ENCODE measurements at places on chromosomes 3 and 15.

DNA sequence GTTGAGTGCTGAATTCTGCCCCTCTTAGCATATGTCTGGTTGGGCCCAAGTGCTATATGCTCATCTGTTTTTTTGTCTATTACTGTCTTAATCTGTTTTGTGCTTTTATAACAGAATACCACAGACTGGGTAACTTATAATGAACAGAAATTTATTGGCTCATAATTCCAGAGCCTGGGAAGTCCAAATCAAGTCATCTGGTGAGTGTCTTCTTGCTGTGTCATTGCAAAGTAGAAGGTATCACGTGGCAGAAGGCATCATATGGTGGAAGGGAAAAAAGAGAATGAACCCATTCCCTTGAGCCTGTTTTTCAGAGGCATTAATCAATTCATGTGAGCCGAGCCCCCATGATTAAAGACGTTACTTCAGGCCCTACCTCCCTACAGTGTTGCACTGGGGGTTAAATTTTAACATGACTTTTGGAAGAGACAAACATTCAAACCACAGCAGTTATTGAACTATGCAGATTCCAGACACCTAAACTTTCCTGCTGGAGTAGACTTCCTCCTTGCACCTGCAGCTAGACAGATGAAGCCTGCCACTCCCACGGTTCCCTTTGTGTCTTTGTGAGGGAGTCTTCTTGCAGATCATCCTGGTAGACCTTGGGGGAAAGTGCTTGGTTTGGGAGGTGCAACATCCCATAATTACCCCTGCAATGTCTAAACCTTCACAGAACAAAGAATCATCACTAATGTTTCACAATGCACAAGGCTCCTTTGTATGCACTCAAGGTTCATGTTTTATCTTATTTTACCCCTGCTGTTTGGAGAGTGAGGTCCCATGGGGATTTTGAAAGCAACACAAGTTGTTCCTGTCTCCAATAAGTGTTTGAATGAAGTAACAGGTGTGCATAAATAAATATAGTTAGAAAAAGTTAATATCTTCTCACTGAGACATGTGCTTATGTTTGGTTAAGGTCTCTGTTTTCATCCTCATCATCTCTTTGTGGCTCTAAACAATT lies 64.7 kb upstream of the XCR1 start:
- DNase-seq: no peak

- no peak for DNase-seq
Observed at GRCh38 chr3:60240492-60240891, 1010.8 kb downstream of the FHIT start.

DNA sequence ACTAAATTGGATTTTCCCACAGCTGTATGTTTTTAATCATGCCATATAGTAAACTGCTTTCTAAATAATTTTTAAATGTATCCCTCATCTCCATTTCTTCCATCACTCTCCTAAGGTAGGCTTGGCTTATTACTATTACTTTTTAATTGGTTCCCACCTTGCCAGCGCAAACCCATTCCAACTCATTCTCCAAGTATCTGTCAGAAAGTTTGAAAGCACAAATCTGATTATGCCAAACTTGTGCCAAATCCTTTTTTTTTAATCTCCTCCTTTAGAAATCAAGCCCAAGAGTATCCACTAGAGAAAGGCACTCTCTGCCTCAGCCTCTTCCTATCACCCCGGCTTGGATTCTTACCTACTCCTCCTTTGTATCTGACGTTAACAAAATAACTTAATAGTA lies 784.5 kb downstream of the TBL1XR1 start:
- DNase-seq: no peak

GRCh38 chr15:98628216-98628615 lies 20.1 kb upstream of the IGF1R start:
- no peak for DNase-seq

DNA sequence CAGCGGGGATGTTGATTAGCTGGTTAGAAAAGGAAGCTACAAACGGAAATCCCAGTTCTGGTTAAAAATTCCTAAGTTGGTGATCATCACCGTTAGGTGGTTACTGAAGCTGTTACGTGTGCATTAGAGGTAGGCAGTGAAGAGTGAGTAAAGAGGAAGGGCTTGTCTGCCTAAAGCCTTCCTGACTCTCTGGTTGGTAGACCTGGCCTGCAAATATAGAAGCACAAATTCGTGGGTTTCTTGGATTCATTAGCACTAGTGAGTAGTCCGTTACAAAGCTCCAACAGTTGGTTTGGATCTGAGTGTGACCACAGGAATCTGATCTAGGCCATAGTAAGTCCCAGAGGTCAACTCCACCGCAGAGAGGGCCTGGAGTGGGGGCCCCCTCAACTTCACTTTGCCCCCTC lies 174.0 kb upstream of the TP63 start:
- DNase-seq: no peak

DNA sequence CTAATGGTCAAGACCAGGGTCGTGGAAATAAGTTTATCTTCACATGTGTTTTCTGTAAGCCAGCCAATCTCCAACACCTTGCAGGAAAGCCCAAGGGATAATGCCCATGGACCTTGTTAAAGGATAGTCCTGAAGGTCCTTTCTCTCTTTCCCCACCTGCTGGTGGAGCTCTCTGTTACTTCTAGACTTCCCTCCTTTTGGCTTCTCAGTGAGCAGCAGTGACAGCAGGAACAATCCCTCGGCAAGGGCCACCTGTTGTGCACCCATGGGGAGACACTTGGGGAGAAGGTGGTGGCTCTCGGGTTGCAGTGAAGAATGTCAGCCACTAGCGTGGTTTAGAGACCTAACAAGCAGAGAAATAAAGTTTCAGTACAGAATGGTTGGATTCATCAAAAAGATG lies 84.0 kb upstream of the OSBPL11 start:
- DNase-seq: no peak

- DNase-seq: no peak
Observed at GRCh38 chr3:14411166-14411526, 8.7 kb downstream of the SLC6A6 start.

DNA sequence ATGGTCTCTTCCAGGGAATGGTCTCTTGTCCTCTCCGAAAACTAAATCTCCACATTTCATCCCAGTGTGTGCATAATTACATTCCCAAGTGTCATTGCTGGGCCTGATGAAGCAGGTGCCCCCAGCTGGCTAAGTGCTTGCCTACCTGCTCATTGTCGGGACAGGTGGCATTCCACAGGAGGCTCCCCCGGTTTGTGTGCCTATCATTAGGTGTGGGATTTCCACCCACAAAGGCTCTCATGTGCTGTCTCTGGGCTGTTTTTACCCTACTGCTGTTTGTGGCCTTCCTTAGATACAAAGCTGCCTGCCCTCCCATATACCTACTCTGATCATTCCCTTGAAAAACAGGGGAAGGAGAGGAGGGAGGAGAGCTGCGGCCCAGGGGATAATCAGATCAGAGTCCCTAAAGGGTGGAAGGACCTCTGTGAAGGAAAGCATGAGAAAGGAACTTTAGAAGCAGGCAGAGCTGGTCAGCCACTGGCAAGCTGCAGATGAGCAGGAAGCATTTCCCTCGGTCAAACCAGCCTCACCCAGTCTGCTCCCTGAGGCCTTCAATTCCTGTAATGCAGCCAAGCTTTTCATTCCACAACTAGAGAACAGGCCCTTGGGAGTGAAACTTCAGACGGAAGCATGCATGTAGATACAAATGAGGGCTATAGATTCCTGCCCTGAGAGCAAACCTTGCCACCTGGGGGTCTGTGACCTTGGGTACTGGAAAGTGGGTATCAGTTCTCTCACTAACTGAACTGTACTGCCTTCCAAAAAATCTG lies 60.7 kb upstream of the HEG1 start:
- no peak for DNase-seq

DNA sequence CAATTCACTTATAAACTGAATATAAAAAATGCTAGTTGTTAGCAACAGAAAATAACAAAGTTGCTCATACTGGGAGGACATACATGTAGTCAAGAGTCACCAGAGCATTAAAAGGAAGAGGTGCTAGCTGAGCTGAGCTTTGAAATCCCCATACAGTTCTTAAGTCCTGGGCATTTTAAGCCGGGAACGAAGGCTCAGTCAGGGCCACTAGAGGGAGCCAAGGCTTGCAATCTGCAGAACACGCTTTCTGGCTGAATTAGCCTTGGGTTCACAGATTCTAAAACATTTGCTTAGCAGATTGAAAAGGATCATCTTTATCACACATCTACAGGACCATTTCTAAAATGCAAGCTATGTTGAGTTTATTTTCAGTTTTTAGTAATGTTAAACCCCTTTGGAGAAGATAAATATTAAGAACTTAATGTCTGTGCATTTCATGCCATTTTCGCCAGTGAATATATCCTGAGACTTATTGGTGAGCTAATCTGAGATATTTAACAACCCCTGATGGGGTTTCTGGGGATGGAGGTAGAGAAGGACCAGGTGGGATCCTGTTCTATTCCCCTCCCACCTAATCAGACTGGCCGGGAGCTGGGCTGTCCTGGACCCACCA lies 26.3 kb upstream of the MNS1 start:
- peak; percentile 77 for DNase-seq

- no peak for DNase-seq
Observed at GRCh38 chr15:74345051-74345450, 22.4 kb downstream of the CYP11A1 start.

- DNase-seq: no peak
Observed at GRCh38 chr3:67540198-67540894, 114.1 kb downstream of the SUCLG2 start.

- no peak for DNase-seq
Observed at GRCh38 chr3:155070932-155071387, 9.2 kb upstream of the MME start.

- DNase-seq: no peak
Observed at GRCh38 chr3:145055375-145056076, 1083.9 kb downstream of the DIPK2A start.

- no peak for DNase-seq
Observed at GRCh38 chr15:47961401-47962090, 159.2 kb upstream of the SLC24A5 start.

GRCh38 chr3:29427266-29428103 lies 146.6 kb downstream of the RBMS3 start:
- no peak for DNase-seq

- DNase-seq: no peak
Observed at GRCh38 chr3:11568503-11569155, 75.1 kb downstream of the VGLL4 start.

GRCh38 chr15:25803541-25803940 lies 59.6 kb downstream of the ATP10A start:
- no peak for DNase-seq

DNA sequence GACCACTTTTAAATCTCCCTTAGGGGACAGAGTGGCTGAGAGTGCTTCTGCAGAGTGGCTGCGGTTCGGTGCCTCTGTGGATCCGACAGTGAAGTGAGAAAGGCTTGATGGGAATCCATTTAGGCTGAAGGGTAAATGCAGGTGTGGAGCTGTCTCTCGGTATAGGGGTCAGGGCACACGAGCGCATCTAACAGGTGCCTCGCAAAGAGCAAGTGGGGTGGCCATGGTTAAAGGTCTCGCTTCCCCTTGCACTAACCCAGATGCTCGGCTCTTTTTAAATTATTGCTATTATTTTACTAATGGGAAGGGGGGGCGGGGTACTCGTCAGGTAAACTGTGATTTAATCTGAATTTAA lies 598 bp upstream of the GJD2 start:
- DNase-seq: no peak

GRCh38 chr15:69475769-69476358 lies 23.2 kb downstream of the RPLP1 start:
- DNase-seq: peak; percentile 46

DNA sequence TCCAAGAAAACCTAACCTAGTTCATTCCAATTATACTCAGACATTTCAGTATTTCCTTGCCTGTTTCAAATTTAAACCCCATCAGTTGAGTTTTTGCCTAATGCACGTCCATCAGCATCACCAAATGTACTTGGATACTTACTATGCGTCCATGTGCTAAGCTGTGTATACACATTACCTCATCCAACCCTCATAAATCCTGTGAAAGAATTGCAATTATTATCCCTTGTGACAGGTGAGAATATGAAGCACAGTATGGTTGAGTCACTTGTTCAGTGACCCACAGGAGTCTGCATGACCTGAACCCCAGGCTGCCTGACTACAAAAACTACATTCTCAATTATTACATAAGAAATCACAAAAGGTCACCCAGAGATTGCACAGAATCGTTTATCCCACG lies 2.5 kb downstream of the OR5K2 start:
- no peak for DNase-seq

- no peak for DNase-seq
Observed at GRCh38 chr3:23566499-23566898, 239.3 kb upstream of the UBE2E1 start.

GRCh38 chr3:101009386-101009785 lies 16.2 kb upstream of the ABI3BP start:
- no peak for DNase-seq

DNA sequence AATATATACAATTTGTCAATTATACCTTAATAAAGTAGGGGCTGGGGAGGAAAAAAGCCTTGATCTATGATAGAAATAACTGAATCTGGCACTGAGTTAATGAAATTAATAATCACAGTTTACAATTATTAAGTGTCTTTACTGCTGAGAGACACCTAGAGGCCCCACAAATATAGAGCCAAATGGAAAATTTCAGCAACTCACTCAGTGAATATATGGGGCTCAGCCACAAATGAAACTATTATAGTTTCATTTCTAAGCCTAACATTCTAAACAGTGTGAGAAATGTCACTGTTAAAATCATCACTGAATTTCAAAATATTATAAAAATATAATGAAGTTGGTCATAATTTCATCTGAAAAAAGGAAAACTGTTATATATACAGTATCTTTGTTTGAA lies 40.3 kb downstream of the GNB4 start:
- no peak for DNase-seq

- peak; percentile 69 for DNase-seq
Observed at GRCh38 chr3:18579661-18580060, 154.5 kb upstream of the SATB1 start.

GRCh38 chr3:42675909-42676308 lies 9.4 kb upstream of the KLHL40 start:
- DNase-seq: no peak

- no peak for DNase-seq
Observed at GRCh38 chr3:71495708-71496472, 87.6 kb downstream of the FOXP1 start.

GRCh38 chr3:45944830-45945620 lies 1.8 kb downstream of the CXCR6 start:
- no peak for DNase-seq

DNA sequence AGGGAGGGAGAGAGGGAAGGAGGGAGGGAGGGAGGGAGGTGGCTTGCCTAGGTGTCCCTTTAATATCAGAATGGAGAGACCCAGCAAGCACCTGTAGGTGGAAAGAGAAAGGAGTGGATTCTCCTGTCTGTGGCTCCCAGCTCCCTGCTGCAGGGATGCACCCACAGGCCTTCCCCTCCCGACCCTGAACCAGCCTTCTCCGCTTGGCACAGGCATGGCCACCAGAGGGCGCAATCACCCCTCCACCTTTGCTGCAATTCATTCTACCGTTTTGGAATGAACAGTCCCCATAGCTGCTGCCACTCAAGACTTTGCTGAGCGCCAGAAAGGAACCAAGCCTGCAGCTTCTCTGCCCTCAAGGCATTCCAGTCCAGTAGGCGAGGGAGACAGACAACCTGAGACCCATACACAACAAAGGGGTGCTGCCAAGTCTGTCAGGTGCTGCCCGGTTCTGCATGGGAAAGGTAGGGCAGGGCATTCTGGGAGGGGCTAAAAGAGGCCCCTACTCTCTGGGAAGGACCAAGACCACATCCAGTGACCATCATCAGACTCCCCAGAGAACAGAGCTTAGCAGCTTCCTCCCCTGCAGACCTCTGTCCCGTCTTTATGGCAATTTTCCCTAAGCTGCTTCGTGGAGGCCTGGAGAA lies 4.9 kb downstream of the TLR9 start:
- peak; percentile 90 for DNase-seq

GRCh38 chr3:156847752-156848448 lies 21.7 kb downstream of the LEKR1 start:
- no peak for DNase-seq

Measured in AML-193 (cell line).